ENCODE measurements at places on chromosomes 4 and X.
A peak's percentile ranks its signal among the peaks of the same experiment; 100 is the strongest.

- DNase-seq = no peak
Observed at GRCh38 chrX:12972243-12972642, 2.7 kb upstream of the TMSB4X start.

- DNase-seq = no peak
Observed at GRCh38 chr4:88093874-88094273, 64.6 kb downstream of the ABCG2 start.

DNA sequence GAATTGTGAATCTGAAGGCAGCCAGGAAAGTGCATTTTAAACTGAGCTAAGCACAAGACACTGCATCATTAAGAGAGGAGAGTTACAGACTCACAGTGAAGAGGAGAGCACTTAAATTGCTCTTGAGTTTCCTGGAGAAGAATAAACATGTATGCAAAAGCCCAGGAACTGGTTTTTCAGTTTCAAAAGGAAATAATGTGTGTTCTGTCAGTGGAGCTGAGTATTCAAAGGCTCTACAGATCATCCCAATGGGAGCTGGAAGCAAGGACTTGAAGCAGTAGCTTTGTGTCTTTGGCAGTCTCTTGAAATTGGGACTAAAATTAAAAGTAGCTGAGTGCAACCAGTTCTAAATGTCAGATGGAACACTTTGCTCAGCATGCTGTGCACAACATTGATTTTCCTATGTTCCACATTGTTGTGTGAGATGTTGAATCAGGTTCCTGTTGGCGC is 147.5 kb upstream of the ANK2 start:
- DNase-seq = no peak

GRCh38 chrX:73562458-73562857 is 539 bp upstream of the CHIC1 start:
- peak; percentile 6 for DNase-seq

DNA sequence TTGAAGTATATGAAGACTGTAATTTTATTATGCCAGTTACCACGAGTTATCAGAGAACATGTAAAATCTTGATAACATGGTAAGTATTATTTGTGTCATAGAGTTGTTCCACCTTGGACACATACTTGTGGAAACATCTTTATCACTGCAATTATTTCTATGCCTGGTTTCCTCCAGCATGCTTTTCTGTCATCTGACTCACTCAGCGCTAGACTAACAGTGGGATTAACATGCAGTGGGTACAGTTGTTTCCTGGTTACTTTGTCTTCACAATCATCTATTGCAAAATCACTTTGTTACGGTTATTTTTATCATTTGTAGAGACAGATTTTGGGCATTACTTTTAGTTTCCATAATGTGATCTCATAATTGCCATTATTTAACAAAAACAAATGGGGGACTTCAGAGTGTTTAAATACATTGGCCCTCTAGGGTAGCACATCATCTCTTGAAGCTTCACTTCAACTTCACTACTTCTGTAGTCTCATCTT is at the start of gene STATH:
STATH (plus strand) TSS at position 441 of the 491 bp plus-strand sequence. CDS start 2,472 bp downstream, outside the sequence.
- DNase-seq = no peak
